Adrenal gland (tissue), 19 donors: ENCODE measurements at places on chromosomes 2 and 18. TPM values are rescaled to one million over a fixed set of nuclear protein-coding genes. Genes with fewer than 3 reads are reported as not detected.

MSGN1 gene
- polyA plus RNA-seq = not detected

- no peak overlapping the region for H3K27ac ChIP-seq
- no peak for DNase-seq
- no peaks in the 10 kb centered on the region for H3K27me3 ChIP-seq
- no peaks in the 10 kb centered on the region for H3K36me3 ChIP-seq
These were observed 396.1 kb upstream of the RAB12 start for GRCh38 chr18:8212896-8213780.

PDE1A gene
- polyA plus RNA-seq = 4.2 TPM

GRCh38 chr2:147255812-147256211, 589.0 kb upstream of the ACVR2A start:
- DNase-seq = no peak
- no peaks in the 10 kb centered on the region for H3K4me1 ChIP-seq
- no peak overlapping the region for H3K4me3 ChIP-seq
- H3K27me3 ChIP-seq = no peaks in the 10 kb centered on the region
- H3K36me3 ChIP-seq = no peaks in the 10 kb centered on the region

GRCh38 chr18:5628512-5629255, 84.9 kb upstream of the EPB41L3 start:
- peak overlapping the region; percentile 76 for H3K4me3 ChIP-seq
- peak; percentile 60 for DNase-seq
- no peaks in the 10 kb centered on the region for H3K36me3 ChIP-seq
- no peaks in the 10 kb centered on the region for H3K27me3 ChIP-seq
- H3K27ac ChIP-seq = no peak overlapping the region
- peaks cover 6% of the 10 kb centered on the region for H3K4me1 ChIP-seq

GRCh38 chr2:146489386-146489785, 1355.4 kb upstream of the ACVR2A start:
- DNase-seq = no peak
- H3K4me3 ChIP-seq = no peak overlapping the region
- H3K36me3 ChIP-seq = no peaks in the 10 kb centered on the region
- no peaks in the 10 kb centered on the region for H3K27me3 ChIP-seq
- no peak overlapping the region for H3K27ac ChIP-seq

DNA sequence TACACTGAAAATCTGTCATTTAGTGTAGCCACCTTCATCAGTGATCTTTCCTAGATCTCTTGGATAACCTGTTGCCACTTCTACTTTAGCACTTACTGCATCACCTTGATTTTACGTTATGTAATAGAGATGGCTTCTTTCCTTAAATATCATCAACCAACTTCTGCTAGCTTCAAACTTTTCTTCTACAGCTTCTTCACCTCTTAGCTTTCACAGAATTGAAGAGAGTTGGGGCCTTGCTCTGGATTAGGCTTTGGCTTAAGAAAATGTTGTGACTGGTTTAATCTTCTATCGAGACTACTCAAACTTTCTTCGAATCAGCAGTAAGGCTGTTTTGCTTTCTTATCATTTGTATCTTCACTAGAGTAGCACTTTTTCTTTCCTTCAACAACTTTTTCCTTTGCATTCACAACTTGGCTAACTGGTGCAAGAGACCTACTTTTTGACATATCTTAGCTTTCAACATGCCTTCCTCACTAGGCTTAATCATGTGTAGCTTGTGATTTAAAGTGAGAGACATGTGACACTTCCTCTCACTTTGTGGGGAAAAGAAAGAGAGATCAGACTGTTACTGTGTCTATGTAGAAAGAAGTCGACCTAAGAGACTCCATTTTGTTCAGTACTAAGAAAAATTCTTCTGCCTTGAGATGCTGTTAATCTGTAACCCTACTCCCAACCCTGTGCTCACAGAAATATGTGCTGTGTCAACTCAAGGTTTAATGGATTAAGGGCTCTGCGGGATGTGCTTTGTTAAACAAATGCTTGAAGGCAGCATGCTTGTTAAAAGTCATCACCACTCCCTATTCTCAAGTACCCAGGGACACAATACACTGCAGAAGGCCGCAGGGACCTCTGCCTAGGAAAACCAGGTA, 99.6 kb downstream of the ATL2 start:
- H3K4me1 ChIP-seq = no peaks in the 10 kb centered on the region
- H3K27me3 ChIP-seq = no peaks in the 10 kb centered on the region
- H3K36me3 ChIP-seq = no peaks in the 10 kb centered on the region
- no peak for DNase-seq

CACNB4 gene
- polyA plus RNA-seq = 1.1 TPM

- H3K4me3 ChIP-seq = no peak overlapping the region
- H3K4me1 ChIP-seq = no peaks in the 10 kb centered on the region
- H3K27me3 ChIP-seq = no peaks in the 10 kb centered on the region
- peaks cover 68% of the 10 kb centered on the region for H3K36me3 ChIP-seq
- DNase-seq = no peak
These were observed 22.3 kb downstream of the SLC35F5 start for GRCh38 chr2:113734185-113734584.

DNA sequence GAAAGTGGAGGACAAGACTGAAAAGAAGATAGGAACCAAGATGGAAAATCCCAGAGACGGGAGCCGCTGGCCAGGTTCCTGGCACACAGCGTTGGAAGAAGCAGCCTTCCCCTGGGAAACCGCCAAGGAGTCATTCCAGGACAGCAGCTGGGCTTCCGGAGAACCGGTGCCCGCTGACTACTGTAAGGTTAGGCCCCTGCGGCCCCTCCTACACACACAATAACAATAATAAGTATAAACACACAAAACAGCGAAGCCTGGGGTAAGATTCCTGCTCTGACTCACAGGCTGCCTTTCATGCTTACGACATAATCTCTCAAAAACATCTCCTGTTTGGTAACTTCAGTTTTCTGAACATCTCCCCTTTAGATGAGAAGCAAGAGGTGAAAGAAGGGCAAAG, 28.1 kb upstream of the MYCN start:
- H3K4me3 ChIP-seq = no peak overlapping the region
- no peak overlapping the region for H3K27ac ChIP-seq
- no peaks in the 10 kb centered on the region for H3K36me3 ChIP-seq
- H3K27me3 ChIP-seq = no peaks in the 10 kb centered on the region

IL36G gene
- polyA plus RNA-seq = not detected

SLC9A4 gene
- polyA plus RNA-seq = not detected

DNA sequence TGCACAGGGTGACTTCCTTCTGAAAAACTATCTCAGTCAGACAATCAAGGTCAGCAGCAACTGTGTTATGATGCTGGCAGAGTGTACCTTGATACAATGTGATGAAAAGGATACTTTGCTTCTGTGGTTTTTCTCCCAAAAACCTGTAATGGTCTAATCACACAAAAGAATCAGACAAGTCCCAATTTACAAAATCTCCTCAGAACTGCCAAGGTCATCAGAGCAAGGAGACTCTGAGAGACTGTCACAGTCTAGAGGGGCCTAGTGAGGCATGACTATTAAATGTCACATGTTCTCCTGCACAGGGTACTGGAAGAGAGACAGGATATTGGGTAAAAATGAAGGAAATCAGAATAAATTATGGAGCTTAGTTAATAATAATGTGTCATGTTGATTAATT, 185.4 kb downstream of the ST6GAL2 start:
- H3K4me3 ChIP-seq = no peak overlapping the region
- no peaks in the 10 kb centered on the region for H3K27me3 ChIP-seq
- H3K27ac ChIP-seq = no peak overlapping the region
- no peaks in the 10 kb centered on the region for H3K4me1 ChIP-seq

ATF2 gene
- polyA plus RNA-seq = 60.1 TPM

GRCh38 chr2:68968221-68968620, 6.2 kb upstream of the GKN1 start:
- no peaks in the 10 kb centered on the region for H3K36me3 ChIP-seq
- no peak overlapping the region for H3K27ac ChIP-seq
- H3K4me1 ChIP-seq = no peaks in the 10 kb centered on the region
- no peaks in the 10 kb centered on the region for H3K27me3 ChIP-seq

RDH14 gene
- polyA plus RNA-seq = 9.7 TPM

GRCh38 chr2:233203060-233203459, 48.4 kb upstream of the ATG16L1 start:
- H3K4me3 ChIP-seq = no peak overlapping the region
- DNase-seq = no peak
- H3K4me1 ChIP-seq = no peaks in the 10 kb centered on the region

DNA sequence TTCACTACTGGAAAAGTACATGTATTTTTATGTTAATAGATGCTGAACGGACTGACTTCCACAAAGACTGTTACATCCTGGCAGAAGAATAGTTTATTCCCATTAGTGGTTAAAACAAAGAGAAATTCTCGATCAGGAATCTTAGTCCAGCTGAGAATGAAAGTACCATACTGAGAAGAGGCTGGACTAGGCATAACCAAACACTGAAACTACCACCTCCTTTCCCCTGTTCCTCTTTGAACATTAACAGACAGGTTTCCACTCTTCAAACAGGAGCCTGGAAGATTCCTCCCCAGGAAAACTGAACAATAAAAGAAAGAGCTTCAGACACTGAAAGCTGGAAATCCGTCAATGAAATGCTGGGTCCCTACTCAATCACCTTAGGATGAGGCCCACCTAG, 25.8 kb downstream of the LDAH start:
- peaks cover 18% of the 10 kb centered on the region for H3K4me1 ChIP-seq
- H3K27me3 ChIP-seq = no peaks in the 10 kb centered on the region
- H3K36me3 ChIP-seq = no peaks in the 10 kb centered on the region
- H3K4me3 ChIP-seq = no peak overlapping the region

- H3K4me3 ChIP-seq = no peak overlapping the region
- H3K27ac ChIP-seq = no peak overlapping the region
- no peaks in the 10 kb centered on the region for H3K27me3 ChIP-seq
- DNase-seq = no peak
- no peaks in the 10 kb centered on the region for H3K4me1 ChIP-seq
These were observed 207.2 kb downstream of the LRP1B start for GRCh38 chr2:141923657-141924056.

OSR1 gene
- 3.9 TPM for polyA plus RNA-seq

DNA sequence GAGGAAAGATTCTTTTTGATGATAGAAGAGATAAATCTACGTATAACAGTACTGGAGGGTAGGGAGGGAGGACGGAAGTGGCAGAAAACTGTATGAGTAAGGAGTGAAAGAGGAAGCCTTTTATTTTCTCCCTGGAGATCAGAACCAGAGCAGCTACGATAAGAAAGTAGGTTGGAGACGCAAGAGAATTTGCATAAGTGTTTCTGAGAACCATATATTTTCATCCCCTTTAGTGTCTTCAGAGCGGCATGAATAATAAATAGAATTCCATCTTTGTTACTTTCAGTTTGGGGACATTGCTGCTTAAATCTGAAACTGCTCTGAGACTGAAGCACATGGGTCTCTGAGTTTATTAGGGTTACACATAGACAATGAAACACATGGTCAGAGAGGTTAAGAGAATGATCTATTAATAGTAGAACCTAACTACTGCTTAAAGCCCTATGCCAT, 230.2 kb upstream of the TNP1 start:
- H3K27ac ChIP-seq = no peak overlapping the region
- no peak for DNase-seq
- no peak overlapping the region for H3K4me3 ChIP-seq
- no peaks in the 10 kb centered on the region for H3K27me3 ChIP-seq
- peaks cover 8% of the 10 kb centered on the region for H3K4me1 ChIP-seq
- no peaks in the 10 kb centered on the region for H3K36me3 ChIP-seq

NT5C1B gene
- not detected for polyA plus RNA-seq
